ENCODE measurements at places on chromosomes 6 and 20. TPM values are rescaled to one million over a fixed set of nuclear protein-coding genes. Genes with fewer than 3 reads are reported as not detected.

GRCh38 chr6:78770765-78771164 is 96.6 kb upstream of the IRAK1BP1 start:
- no peaks in the 10 kb centered on the region for H3K27me3 ChIP-seq
- H3K36me3 ChIP-seq = no peaks in the 10 kb centered on the region
- H3K27ac ChIP-seq = no peak overlapping the region
- DNase-seq = no peak
- peaks cover 7% of the 10 kb centered on the region for H3K4me1 ChIP-seq

The PRSS35 gene
- total RNA-seq = 2.0 TPM

The OR2H2 gene
- not detected for total RNA-seq

- no peak overlapping the region for H3K4me3 ChIP-seq
- no peaks in the 10 kb centered on the region for H3K36me3 ChIP-seq
- H3K27me3 ChIP-seq = no peaks in the 10 kb centered on the region
- no peak overlapping the region for H3K27ac ChIP-seq
- no peaks in the 10 kb centered on the region for H3K4me1 ChIP-seq
- DNase-seq = no peak
These were observed 622.6 kb downstream of the EPM2A start for GRCh38 chr6:145112711-145113148.

The DEFB126 gene
- total RNA-seq = not detected

GRCh38 chr6:26025047-26025893 is 62.0 kb upstream of the HFE start:
- H3K4me1 ChIP-seq = peaks cover 26% of the 10 kb centered on the region
- no peaks in the 10 kb centered on the region for H3K27me3 ChIP-seq
- H3K27ac ChIP-seq = no peak overlapping the region
- peak; percentile 66 for DNase-seq
- H3K36me3 ChIP-seq = no peaks in the 10 kb centered on the region

DNA sequence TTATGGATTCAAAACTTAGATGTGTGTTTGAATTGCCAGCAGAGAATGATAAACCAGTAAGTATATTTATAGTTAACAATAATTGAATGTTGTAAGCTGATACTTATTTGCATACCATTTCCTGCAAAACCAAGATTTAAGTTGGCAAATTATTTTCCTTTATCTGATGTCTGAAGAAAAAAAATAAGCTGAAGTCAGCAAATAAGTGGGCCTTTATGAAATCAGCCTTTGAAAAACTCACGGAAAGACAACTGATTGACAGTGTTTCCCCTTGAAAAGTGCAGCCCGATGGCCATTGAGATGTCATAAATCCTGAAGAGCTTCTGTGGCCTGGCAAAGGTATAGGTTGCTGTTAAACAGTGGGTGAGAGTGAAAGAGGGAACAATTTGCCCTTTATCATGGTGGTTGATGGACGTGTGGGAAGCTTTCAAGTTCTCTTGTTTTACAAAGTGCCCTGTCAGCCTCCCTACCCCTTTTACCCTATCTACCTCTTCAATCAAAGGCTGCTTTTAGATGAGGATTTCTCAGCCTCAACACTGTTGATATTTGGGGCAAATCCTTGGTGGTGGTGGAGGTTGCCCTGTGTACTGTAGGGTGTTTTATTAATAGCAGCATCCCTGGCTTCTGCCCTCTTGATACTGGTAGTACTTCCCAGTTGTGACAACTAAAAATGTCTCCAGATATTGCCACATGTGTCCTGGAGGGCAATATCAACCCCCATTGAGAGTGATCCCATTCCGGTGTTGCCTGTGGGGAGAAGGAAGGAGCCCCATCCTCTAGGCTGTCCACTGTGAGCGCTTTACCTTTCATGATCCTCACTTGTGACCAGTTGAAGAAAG is 50.2 kb downstream of the VAPB start:
- no peaks in the 10 kb centered on the region for H3K4me1 ChIP-seq
- peak; percentile 13 for DNase-seq
- H3K27ac ChIP-seq = no peak overlapping the region
- H3K36me3 ChIP-seq = peaks cover 65% of the 10 kb centered on the region
- no peaks in the 10 kb centered on the region for H3K27me3 ChIP-seq

DNA sequence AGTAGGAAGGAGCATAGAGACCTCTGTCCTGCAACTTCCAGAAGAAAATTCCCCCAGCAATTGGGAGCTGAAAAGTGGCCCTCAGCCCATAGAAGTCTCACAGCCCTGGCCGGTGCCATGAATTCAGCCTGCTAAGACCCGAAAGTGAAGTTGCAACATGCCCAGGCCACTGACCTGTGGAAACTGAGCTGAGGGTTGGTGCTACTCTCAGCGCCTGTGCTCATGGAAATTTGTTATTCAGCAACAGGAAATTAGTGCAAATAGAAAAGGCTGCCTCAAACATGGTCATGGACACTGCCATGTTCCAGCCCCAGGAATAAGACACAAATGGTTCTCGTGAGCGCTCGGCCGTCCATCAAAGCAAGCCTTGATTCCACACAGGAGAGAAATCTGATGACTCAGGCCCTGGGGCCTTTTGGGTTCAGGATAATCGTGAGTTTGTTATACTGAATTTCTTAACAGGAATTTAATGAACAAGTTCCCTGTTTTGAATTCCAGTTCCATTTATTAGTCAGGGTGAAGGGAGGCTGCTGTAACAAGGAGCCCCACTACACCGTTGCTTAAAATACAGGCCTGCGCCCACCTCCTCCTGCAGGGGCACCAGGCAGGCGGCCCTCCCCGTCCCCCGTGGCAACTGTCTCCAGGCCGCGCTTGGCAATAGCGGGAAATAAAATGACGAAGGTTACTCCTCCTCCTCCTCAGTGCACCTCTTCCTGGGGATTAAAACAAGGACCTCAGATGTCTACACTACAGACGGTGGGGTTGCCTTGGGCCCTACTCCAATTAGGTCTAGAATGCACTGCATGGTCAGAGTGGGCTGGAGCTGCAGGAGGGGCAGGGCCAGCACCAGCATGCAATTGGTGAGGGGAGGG is 152.9 kb downstream of the ERMARD start:
- H3K4me3 ChIP-seq = no peak overlapping the region
- no peak overlapping the region for H3K27ac ChIP-seq
- no peaks in the 10 kb centered on the region for H3K27me3 ChIP-seq
- no peaks in the 10 kb centered on the region for H3K4me1 ChIP-seq

The ZCCHC3 gene
- 36.8 TPM for total RNA-seq

The NPBWR2 gene
- total RNA-seq = not detected

GRCh38 chr6:162904069-162904663 is 176.4 kb downstream of the PACRG start:
- H3K4me1 ChIP-seq = no peaks in the 10 kb centered on the region
- H3K36me3 ChIP-seq = no peaks in the 10 kb centered on the region
- DNase-seq = no peak
- no peak overlapping the region for H3K4me3 ChIP-seq
- no peaks in the 10 kb centered on the region for H3K27me3 ChIP-seq

DNA sequence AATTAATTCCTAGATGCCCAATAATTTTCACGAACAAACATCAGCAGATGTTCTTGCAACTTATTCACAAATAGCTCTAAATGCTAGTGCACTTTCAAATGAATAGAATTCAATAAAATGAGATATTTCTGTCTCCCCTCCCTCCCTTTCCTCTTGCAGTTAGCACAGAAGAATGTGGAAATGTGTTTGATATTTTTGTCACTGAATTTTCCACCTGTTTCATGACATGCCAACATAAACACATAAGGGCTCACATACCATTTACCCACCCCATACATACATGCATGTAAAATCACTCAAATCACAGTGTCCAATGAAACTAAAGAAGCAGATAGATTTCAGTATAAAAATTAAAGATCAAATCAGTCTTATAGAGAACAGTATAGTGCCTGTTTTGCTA is 746.9 kb upstream of the MARCKS start:
- H3K27me3 ChIP-seq = no peaks in the 10 kb centered on the region
- no peaks in the 10 kb centered on the region for H3K4me1 ChIP-seq
- H3K4me3 ChIP-seq = no peak overlapping the region

DNA sequence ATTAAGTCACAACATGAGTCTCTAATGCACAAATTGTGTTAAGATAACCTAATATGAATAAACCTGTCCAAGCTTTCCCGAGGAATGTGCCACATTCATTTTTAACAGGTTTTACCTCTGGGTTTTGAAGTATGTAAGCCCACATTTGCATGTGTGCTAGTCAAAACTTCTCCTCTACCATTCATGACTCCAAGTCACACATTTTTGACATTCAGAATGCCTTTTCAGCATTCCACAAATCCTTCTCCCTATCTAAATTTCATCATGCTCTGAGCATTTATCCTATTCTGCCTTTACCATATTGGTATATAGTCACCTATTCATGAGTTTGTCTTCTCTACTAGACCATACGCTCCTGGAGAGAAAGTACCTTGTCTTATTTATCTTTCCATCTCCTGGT is 56.5 kb downstream of the ADGRF5 start:
- no peaks in the 10 kb centered on the region for H3K27me3 ChIP-seq
- no peak overlapping the region for H3K4me3 ChIP-seq
- no peaks in the 10 kb centered on the region for H3K4me1 ChIP-seq
- no peaks in the 10 kb centered on the region for H3K36me3 ChIP-seq
- DNase-seq = no peak

DNA sequence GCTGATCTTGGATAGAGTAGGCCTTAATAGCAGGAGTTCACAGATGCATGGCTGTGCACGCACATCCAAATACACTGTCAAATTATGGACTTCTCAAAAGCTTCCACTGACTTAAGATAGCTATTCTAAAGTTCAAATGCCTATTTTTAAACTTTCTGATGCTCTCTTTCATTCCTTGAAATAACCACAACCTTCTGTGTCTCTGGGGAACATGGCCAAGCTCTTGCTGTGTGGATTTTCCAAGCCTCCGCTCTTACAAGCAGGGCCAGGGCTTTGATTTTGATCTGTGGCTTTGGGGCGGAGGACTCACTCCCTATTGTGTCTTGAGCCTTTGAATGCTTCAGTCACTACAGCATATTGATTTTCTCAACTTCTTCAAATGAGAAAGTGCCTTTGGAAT is 35.7 kb upstream of the SNRPB2 start:
- H3K27me3 ChIP-seq = no peaks in the 10 kb centered on the region
- H3K36me3 ChIP-seq = no peaks in the 10 kb centered on the region
- no peak overlapping the region for H3K4me3 ChIP-seq
- no peaks in the 10 kb centered on the region for H3K4me1 ChIP-seq
- no peak for DNase-seq

The PRSS16 gene
- 14.1 TPM for total RNA-seq

DNA sequence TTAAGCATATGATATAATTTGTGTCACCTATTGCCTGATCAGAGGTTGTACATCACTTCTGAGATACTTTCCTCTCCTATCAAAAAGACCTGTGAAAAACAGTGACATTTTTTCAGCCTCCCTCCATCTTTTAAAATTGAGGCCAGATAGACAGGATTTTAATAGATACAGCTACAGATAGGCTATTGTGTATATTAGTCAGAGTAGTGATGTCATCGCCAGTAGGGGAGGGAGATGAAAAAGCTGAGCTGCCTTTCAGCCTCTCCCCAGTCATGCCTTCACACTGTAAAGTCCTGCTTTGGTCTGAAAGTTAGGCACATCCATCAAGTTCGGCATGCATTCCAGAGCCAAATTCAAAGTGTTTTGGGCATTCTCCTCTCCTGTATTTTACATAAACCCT is 7.9 kb upstream of the PABPC1L start:
- H3K36me3 ChIP-seq = peaks cover 72% of the 10 kb centered on the region
- no peak overlapping the region for H3K4me3 ChIP-seq
- H3K4me1 ChIP-seq = no peaks in the 10 kb centered on the region
- H3K27ac ChIP-seq = no peak overlapping the region
- DNase-seq = no peak

- H3K4me3 ChIP-seq = peak overlapping the region; percentile 33
- H3K4me1 ChIP-seq = peaks cover 13% of the 10 kb centered on the region
- peaks cover 17% of the 10 kb centered on the region for H3K36me3 ChIP-seq
- peak; percentile 66 for DNase-seq
These were observed 63.9 kb upstream of the MPC1 start for GRCh38 chr6:166446567-166447065.

DNA sequence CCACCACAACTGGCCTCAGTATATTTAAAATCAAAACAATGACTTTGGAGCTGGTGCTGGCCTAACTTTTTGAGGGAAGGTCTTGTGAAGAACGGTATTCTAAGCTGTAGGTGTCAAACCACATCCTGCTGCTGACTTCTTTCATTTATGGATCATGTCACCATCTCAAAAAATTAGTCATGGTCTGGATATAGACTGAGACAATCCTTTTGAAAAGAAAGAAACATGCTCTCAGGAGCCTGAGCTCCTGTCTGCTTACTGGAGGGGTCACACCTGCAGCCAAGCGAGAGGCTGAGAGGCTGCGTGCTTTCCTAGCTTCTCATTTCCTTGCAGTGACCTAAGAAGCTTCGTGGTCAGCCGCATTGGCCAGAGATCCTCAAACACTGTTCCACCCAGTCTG is 55.2 kb downstream of the TIAM2 start:
- no peaks in the 10 kb centered on the region for H3K36me3 ChIP-seq
- H3K4me1 ChIP-seq = no peaks in the 10 kb centered on the region
- H3K27me3 ChIP-seq = no peaks in the 10 kb centered on the region

The CCN5 gene
- total RNA-seq = not detected

DNA sequence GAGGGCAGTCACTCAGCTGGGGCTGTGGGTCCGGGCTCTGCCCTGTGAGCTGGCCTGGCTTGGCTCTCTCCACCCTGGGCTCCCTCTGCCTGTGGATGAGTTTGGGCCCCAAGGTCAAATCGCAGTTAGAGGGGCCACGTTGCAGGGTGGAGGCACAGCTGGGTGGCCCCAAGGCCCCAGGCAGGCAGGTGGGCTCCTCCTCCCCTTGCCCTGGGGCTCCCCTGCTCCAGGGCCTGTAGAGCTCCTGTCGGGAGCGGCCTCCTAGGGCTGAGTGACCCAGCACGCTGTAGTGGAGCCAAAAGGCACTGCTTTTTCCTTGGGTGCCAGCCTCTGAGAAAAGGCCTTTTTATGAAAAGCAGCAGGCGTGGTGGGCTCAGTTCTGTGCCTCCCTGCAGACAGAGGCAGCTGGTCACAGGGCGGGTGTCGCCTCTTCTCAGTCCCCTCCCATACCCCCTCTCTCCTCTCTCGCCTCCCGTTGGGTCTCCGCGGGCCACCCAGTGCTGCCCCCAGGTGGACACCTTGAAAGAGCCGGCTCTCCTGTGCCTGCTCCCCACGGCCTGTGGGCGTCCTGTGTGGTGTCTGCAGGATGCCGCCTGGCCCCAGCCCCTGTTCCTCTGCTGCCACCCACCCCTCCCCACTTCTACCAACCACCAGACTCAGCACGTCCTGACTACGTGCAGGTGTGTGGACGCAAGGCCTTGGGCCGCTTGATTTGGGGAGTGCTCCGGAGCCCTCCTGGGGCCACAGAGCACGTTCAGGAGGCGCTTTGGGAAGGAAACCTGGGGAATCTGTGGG is 13.2 kb downstream of the SS18L1 start:
- no peak overlapping the region for H3K4me3 ChIP-seq
- H3K4me1 ChIP-seq = peaks cover 2% of the 10 kb centered on the region
- DNase-seq = peak; percentile 94
- peaks cover 55% of the 10 kb centered on the region for H3K36me3 ChIP-seq

- no peak overlapping the region for H3K4me3 ChIP-seq
- H3K27me3 ChIP-seq = peaks cover 19% of the 10 kb centered on the region
- H3K27ac ChIP-seq = no peak overlapping the region
- H3K4me1 ChIP-seq = peaks cover 8% of the 10 kb centered on the region
These were observed 13.5 kb upstream of the MAFB start for GRCh38 chr20:40702504-40702903.

- peaks cover 8% of the 10 kb centered on the region for H3K27me3 ChIP-seq
- no peak overlapping the region for H3K4me3 ChIP-seq
- H3K36me3 ChIP-seq = no peaks in the 10 kb centered on the region
- DNase-seq = no peak
- peaks cover 15% of the 10 kb centered on the region for H3K4me1 ChIP-seq
- H3K27ac ChIP-seq = no peak overlapping the region
These were observed 5.4 kb downstream of the TRERF1 start for GRCh38 chr6:42446370-42446769.

Data from endodermal cell (in vitro differentiated cells).